ENCODE measurements at places on chromosomes 16 and 17.

DNA sequence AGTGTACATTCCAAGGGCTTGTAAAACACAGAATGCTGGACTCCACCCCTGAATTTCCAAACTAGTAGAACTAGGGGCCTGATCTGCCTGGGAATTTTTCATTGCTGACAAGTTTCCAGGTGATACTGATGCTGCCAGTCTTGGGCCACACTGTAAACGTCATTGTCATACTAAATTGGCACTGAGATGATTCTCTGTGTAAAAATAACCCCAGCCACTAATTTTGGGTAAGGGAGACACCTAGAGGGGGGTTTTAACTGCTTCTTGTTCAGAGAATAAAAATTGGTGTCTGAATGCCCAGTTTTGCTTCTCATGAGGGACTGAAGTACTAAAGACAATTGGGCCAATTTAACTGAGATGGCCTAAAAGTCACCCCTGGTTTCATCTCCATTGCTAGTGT is 5.0 kb upstream of the CDH13 start:
- no peak for DNase-seq

- DNase-seq, result no peak
These were observed 29.9 kb downstream of the PLCG2 start for GRCh38 chr16:81808933-81809480.

GRCh38 chr16:68921637-68922036 is 78.3 kb downstream of the TANGO6 start:
- DNase-seq, result no peak

- no peak for DNase-seq
These were observed 33.0 kb downstream of the TBX4 start for GRCh38 chr17:61485067-61485775.

- DNase-seq, result no peak
These were observed 2.1 kb downstream of the HCRT start for GRCh38 chr17:42182927-42183734.

DNA sequence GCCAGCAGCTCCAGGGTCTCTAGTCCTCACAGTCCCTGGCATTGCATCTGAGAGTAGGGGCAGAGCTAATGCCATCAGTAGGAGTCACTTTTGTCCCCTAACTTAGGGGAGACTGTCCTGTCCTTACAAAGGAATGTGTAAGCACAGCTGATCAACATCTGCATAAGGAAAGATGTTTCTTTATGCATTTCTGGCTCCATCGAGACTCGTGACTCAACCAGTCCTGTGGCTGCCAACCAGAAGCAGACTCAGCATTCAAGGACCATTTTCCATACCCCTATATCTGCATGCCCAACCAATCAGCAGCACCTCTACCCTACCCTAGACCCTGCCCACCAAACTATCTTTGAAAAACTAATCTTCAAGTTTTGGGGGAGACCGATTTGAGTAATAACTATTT is 8.2 kb upstream of the MPP2 start:
- DNase-seq, result no peak

DNA sequence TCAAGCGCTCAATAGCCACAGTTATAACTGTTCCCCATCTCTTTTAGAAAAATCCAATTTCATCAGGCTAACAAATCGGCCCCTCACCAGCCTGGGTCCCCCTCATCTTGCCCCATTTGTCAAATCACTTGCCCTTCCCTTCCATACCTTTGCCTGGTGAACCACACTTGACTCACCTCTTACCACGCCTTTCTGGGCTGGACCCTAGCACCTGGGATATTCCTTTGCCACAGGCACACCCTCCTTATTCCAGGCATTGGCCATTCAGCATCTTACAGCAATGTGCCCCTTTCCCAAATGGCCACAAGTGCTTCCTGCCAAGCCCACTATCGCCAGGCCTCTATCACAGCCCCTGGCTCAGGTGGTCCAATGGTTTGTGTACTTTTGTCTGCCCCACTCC is 14.9 kb downstream of the CMTM4 start:
- DNase-seq, result no peak

- DNase-seq, result no peak
These were observed 53.9 kb downstream of the USP22 start for GRCh38 chr17:20988896-20989295.

DNA sequence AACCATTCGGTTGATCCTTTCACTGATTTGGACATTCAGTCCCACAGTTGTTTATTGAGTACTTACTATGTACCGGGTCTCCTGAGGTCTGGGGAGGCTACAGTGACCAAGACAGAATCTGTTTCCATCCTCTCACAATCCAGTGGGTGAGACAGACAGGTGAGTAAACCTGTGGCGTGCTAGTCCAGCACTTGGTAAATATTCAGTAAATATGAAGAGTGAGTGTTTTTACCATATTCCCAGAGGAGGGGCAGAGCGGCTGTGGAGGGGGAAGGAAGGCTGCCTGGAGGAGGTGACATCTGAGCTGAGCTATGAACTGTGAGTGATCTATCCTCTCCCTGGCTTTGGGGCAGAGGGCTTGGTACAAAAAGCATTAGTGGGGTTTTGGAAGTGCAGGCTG is 31.4 kb downstream of the CCR7 start:
- DNase-seq, result no peak

- DNase-seq, result no peak
These were observed 125.4 kb downstream of the MGAT5B start for GRCh38 chr17:76993651-76994050.

DNA sequence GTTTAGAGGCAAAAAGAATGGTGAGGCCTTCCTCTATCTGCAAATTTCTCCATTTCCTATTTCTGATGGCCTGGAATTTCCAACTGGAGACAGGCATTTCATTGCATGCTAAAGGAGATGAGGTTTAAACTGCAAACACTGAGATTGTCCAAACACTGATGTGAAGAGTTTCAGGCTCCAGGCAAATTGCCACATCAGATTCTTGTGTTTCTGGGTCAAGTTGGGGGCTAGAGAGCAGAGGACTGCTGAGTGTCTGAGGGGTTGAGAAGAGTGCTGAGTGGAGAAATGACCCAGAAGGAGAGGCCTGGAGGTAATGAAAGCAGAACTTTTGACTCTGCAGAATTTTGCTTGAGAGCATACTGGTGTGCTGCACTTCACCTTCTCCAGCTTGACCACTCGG is 216.7 kb upstream of the MPHOSPH6 start:
- no peak for DNase-seq

- DNase-seq, result no peak
These were observed 21.4 kb downstream of the ADAM11 start for GRCh38 chr17:44780161-44780560.
